ENCODE measurements at places on chromosomes 5 and 9.

DNA sequence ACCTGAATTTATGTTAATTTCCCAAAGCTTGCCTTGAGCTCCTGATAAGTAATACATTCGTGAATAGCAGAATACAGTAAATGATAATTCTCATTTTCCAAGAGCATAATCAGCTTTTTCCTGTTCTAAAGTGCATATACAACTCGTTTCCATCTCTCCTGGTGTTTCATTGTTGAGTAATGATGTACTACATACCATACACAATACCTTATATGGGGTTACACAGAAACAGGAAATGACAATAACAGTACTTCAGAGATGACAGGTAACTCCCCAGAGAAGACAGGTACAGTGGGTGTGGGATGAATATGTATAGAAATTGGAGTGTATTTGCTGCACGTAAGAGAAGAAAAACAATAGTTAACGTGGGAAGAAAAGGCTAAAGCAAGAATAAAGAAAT lies 287.1 kb downstream of the TENT4A start:
- no peak for DNase-seq

- no peak for DNase-seq
These were observed 239.3 kb downstream of the ARHGEF28 start for GRCh38 chr5:73865315-73865714.

DNA sequence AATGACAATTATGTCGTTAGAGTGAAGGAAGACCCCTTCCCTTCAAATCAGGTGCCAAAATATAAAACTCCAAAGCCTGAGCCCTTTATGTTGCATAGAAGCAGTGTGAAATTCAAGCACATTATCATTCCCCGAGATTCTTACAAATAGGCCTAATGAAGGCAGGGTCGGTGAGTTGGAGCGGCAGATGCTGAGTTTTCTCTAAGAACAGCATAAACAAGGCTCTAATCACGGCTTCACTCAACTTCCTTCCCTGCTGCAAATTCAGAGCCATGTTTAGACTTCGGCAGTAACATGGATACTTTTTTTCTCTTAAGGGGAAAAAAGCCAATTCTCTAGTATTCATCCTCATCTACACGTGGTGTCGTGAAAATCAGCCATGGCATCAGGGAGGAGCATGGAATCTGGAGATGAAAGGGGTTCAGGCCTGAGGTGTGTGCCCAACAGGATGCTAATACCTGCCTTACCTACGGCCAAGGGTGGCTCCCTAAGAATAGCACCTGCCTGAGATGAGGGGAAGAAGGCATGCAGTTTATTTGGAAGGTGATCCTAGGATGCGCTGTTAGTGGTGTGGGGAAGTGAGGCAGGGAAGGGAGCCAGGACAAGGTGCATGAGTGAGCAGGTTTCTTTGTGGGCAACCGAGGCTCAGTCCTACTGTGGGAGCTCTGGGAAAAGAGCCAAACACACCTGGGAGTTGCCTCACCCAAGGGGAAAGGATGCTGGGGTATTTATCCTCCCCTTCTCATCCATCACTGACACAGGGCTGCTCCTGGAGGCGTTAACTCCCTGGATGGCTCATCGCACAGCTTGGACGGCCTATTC lies 146.8 kb upstream of the TBC1D2 start:
- no peak for DNase-seq

DNA sequence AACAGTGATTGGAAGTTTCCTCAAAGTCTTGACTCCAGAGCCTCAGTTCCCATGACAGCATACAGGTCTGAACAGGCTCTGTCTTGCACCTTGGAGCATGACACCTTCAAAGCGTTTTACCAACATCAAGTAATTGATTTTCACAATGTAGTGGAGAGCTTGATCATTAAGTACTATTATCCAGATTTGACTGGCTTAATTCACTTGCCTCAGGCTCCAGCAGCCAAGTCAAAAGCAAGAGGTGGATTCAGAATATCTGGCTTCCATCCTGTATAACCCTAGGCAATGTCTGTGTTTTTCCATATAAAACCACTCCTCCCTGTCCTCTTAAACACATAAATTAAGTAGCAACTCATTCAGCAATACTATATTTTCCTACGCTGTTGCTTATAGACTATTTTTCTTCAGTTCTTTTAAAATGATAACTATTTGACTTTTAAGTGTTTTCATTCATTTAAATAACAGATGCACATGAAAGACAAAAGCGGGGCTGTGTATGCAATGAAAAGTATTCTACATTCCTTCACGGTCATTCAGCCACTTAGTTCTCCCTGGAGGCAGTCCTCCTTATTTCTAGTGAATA lies 150.8 kb upstream of the RANBP3L start:
- peak; percentile 23 for DNase-seq

GRCh38 chr9:90022474-90022873 lies 417.7 kb downstream of the GADD45G start:
- DNase-seq = no peak

GRCh38 chr9:121652021-121652837 lies 795 bp downstream of the DAB2IP start:
- DNase-seq = no peak

GRCh38 chr9:37200433-37201005 lies 80.1 kb downstream of the ZCCHC7 start:
- peak; percentile 37 for DNase-seq

GRCh38 chr9:34654323-34655051 lies 2.5 kb downstream of the IL11RA start:
- peak; percentile 91 for DNase-seq

- no peak for DNase-seq
These were observed 266.2 kb downstream of the ARHGAP26 start for GRCh38 chr5:143036146-143036927.

DNA sequence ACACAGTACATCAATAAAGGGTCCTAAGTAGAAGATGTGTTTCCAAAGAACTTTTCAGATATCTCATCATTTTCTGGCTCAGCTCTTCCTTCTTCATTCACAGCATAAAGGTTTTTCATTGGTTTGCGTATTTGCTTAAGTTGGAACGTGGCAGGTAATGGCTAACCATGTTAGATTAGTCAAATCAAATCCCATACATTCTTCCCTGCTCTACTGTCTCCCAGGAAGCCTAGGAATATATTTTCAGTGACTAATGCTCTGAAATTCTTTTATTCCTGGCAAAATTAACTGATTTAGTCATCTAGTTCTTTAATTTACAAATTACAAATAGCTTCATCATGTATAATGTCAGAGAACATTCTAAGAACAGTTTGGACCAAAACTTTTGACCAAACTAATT lies 99.6 kb upstream of the TMEM161B start:
- no peak for DNase-seq

GRCh38 chr5:112737463-112738190 lies at the start of gene APC:
Gene APC, plus strand, starts transcription at chr5:112737885. Its CDS starts 17,006 bp downstream, at chr5:112754891.
- peak; percentile 90 for DNase-seq

DNA sequence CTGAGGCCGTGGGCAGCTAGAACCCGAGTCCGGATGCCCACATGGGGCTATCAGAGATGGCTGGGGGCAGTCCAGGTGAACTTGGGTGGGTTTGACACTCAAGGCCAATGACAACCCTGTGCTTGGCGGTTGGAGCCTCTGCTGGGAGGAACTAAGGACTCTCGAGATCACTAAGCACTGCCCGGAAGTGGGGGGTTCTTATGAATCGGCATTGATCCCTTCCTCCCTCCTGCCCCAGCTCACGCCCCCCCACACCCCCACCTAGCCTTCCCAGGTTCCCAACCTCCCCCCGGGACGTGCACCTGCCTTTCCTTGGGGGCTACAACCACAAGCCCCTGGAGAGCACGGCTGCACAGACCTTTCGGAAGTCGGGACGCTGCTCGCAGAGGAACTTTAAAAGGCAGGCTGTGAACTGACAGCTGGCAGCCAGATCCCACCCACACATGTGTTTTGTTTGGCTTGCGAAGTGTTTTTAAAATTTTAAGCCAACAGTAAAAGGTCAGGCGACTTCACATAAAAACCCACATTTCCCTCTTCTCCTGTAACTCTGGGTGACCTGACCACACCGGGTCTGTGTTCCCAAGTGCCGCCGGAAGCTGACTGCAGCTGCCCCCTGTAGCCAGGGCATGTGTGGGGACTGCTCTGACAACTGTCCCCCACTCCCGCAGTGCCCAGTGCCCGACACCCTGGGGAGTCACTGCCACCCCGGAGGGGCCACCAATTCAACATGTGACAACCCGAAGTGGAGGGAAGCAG lies 5.1 kb upstream of the RALGDS start:
- DNase-seq = peak; percentile 34

- no peak for DNase-seq
These were observed 353.1 kb downstream of the TLE4 start for GRCh38 chr9:79924836-79925235.

DNA sequence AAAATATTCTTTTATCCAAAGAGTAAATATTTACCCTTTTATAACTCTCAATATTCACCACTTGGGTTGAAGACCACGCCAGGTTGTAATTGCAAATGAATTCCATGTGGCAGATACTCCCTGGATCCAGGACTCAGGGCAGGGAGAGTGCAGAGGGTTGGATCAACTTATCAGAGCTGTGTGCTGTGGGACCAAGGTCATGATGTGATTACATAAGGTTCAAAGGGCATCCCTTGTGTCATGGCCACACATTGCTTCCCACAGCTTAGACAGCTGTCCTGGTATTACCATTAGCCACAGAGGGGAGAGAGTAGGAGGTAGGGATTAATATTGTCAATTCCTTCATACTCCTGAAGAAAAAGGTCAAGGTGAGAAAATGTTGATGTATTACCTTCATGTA lies 133.9 kb downstream of the JAKMIP2 start:
- no peak for DNase-seq

DNA sequence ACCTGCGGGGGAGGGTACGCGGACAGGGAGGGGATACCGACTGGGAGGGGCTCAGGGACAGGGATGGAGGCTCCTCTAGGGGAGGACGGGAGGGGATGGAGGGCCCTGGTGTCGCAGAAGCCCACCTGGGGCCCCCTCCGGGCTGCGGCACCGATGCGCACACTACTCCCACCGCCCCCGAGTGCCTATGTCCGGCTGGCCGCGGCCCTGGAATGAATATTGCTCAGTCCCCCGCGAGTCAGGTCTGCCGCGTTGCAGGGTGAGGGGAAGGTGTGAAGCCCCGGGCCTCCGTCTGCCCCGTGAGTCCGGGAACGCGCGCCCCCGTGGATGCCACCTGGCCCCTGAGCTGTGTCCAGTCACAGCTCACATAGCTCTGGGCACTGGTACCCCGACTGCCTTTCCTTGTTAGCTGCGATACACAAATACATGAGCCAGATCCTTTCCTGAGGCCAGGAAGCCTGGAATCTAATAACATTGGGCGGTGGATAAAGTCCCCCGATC lies 44.5 kb upstream of the PRSS3 start:
- DNase-seq = no peak

DNA sequence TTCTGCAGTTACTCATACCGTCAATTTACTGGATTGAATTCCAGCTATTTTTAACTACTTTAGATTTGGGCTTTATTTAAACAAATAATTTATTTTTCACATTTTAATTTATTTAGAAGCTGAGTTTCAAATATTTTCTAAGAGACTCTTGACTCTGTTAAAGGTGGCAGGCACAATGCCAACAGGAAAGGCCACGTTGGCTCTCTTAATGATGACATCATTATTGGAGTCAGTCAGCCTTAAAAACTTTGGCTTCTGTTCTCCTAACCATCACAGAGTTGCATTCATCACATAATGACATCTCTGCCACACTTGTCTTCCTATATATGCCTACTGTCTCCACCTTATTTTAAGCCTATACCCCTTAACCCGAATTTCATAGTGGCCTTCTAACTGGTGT lies 172.3 kb upstream of the PLPPR1 start:
- DNase-seq = no peak

- no peak for DNase-seq
These were observed 626.0 kb upstream of the ADAMTS16 start for GRCh38 chr5:4514067-4514648.

GRCh38 chr5:79672392-79672791 lies 17.2 kb upstream of the CMYA5 start:
- DNase-seq = no peak

DNA sequence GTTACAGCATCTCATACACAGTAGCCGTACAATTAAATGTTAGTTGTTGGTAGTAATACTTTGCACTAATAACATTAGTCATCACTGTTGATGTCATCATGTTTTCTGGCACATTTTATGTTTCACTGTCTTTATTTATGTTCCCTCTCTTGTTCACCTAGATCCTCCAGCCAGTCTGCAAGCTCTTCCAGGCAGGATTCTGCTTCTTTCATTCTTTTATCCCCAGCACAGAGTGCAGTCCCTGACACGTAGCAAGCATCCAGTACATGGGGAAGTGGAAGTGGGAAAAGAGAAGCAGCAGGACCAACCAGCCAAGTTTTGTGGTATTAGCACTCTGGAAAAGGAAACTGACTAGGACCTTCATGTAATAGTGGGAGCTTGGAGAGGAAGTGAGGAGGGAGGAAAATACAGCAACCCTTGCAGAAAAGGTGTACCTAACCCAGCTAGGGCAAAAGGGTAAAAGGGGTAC lies 89.7 kb upstream of the SLC44A1 start:
- DNase-seq = peak; percentile 31

GRCh38 chr5:43008363-43009153 lies 31.6 kb downstream of the ANXA2R start:
- peak; percentile 97 for DNase-seq

- DNase-seq = no peak
These were observed 193.9 kb upstream of the MVB12B start for GRCh38 chr9:126132746-126133145.

DNA sequence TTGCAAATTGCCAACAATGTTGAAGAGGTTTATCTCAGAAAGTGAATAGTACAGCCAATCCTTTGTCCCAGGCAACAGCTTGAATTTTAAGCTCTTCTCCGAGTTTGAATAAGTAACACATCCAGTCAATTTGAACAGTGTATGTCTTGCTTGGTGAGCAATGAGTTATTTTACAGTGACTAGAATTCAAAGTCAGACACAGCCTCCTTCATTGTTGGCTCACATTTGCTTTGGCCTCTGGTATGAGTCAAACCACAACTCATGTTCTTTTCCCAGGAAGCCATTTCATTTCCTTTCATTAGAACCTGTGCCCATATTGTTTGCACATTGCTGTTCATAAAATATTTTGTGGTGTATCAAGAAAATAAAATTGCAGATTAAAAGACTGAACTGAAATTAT lies 622.0 kb upstream of the DAB2 start:
- DNase-seq = peak; percentile 17

GRCh38 chr9:115775659-115776058 lies 377.9 kb upstream of the PAPPA start:
- peak; percentile 41 for DNase-seq

DNA sequence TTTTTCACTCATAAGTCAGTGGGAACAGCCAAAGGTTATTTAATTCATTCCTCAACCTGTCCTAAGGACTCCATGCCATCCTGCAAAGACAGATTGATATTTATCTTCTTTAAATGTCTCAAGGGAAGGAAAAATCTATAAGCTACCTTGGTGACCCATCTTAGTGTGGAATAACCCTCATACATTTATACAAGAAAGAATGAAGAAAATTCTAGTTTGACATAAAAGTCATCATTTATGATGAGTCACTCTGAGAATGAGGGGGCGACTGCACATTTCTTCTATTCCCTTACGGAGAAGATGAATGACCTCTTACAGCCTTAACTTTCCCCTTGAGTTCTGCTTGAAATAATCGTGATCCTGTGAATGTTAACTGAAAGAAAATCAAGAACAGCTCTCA lies 26.8 kb upstream of the NUDT12 start:
- peak; percentile 5 for DNase-seq

- DNase-seq = no peak
These were observed 15.0 kb upstream of the CEP120 start for GRCh38 chr5:123438244-123438643.

- DNase-seq = peak; percentile 69
These were observed 1.7 kb downstream of the EBF1 start for GRCh38 chr5:159097784-159098602.

GRCh38 chr5:102090770-102091169 lies 205.3 kb downstream of the SLCO4C1 start:
- no peak for DNase-seq

GRCh38 chr9:8838136-8838535 lies 1038.6 kb upstream of the DMAC1 start:
- DNase-seq = peak; percentile 68
